ENCODE measurements at places on chromosomes 12 and 14.

GRCh38 chr12:77923882-77924281 lies 93.2 kb downstream of the NAV3 start:
- no peak for DNase-seq

GRCh38 chr12:115075552-115076170 lies 391.7 kb upstream of the TBX3 start:
- DNase-seq, result no peak

- no peak for DNase-seq
Measured at GRCh38 chr12:102543494-102544485, 63.4 kb upstream of the IGF1 start.

GRCh38 chr12:85273381-85274314 lies 6.4 kb upstream of the ALX1 start:
- no peak for DNase-seq

DNA sequence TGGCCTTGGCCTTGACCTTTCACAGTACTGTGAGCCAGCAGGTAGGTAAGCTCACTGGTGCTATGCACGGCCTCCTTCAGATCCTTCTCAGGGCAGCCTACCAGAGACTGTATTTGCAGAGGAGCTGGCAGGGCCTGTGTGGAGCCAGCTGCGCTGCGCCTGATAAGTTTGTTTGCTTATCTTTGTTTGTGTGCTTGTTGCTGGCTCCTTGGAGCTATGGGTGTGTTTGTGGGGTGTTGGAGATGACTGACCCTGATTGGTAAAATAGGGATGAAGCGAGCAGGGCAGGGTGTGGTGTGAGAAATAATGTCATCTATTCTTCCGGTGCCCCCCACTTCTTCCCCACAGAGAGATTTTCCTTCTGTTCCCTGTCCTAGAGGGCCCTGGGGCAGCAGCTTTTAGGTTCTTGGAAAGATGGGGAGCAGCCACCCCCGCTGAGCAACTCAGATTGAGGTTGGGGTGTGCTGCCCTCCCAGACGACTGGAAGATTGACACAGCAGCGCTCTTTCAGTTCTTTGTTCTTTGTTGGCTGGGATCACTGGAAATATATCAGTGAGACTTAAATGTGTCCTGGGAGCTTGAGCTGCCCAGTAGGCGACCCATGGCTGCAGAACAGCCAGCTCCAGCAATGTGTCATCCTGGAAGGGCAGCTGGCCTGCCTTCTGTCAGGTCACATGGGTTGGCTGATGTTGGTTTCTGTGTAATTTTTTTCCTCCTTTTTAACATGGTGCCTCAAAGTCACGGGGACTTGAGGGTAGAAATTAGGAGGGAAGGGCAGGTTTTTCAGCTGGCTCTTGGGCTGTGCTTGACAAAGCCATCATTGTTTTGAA lies 19.6 kb downstream of the MLXIP start:
- DNase-seq, result peak; percentile 34

DNA sequence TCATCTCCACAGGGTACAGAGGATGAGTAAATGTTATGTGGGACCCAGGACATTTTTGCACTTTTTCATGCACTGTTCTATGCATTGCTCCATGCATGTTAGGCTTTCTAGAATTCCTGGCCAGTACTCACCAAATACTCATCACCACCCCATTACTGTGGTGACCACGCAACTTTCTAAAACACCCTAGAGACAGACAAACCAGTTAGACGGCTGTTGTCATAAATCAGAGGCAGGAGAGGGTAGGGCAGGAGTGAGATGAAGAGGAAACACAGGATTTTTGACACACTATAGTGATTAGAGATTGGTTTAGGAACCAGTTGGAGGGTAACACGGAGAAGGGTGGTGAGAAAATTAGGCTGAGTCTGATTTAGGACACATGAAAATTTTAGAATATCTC lies 59.3 kb downstream of the IFNG start:
- DNase-seq, result no peak

GRCh38 chr12:11719678-11720099 lies 70.2 kb downstream of the ETV6 start:
- DNase-seq, result no peak
